Stimulated activated CD4-positive, alpha-beta T cell treated with anti-CD3 and anti-CD28 coated beads, Interleukin-1b, Interleukin-23, amount 100 ng/mL, for 1 hour (primary cell): ENCODE measurements at places on chromosomes 6 and 20.

GRCh38 chr6:108295676-108296075, 822 bp downstream of the AFG1L start:
- DNase-seq: no peak

GRCh38 chr6:9463311-9463710, 951.6 kb downstream of the TFAP2A start:
- no peak for DNase-seq

GRCh38 chr6:163635731-163636364, 221.3 kb downstream of the QKI start:
- DNase-seq: no peak

DNA sequence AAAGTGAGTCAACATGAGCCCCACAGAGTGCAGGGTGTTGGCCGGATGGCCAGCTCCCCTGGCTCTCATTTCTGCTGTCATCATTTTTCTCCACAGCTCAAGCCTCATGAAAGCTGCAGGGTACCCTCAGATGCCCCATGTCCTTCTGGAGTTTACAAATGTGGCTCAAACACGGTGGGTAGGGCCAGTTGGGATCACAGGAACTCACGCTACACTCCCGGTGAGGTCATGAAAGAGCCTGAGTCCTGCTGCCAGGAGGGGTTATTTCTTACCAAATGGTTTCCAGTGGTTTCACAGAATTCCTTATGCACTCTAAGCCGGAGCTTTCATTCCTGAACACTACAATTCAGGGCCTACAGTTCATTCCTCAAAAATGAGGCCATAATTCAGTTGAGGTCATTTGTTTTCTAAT, 78.7 kb downstream of the TMEM170B start:
- no peak for DNase-seq

- no peak for DNase-seq
Measured at GRCh38 chr20:43949741-43950618, 35.3 kb downstream of the TOX2 start.

DNA sequence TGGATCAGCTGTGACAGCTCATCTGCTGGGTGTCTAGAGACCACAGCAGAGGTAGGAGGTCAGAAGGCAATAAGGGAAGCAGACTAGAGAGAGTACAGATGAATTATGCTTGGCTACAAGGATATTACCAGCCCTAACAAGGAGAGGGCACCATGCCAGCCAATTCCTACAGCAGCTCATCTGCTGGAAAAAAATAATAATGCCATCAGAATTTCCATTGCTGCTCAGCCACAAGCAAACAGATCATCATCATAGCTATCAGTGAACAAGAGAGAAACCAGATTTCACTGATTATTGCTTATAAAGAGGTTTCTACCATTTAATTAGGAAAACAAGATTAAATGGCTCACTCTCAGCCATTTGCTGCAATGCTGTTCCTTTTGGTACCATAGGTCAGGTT, 66.5 kb downstream of the PSMG4 start:
- no peak for DNase-seq

DNA sequence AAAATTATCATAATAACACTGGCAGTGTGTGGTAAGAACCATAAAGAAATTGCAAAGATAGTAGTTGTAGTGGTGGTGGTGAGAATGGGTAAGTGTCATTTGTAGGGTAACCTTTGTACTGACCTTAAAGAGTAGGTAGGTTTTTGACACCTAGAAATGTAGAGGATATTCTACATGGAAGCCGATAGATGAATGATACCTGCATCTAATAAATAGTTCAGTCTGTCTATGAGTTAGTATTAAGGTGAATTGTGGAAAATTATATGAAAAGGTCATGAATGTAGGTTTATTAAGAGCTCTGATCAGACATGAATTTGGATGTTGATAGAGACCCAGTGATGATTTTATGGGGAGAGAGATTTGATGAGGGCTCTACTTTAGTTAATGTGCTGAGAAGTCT, 78.1 kb downstream of the MYO6 start:
- DNase-seq: no peak

DNA sequence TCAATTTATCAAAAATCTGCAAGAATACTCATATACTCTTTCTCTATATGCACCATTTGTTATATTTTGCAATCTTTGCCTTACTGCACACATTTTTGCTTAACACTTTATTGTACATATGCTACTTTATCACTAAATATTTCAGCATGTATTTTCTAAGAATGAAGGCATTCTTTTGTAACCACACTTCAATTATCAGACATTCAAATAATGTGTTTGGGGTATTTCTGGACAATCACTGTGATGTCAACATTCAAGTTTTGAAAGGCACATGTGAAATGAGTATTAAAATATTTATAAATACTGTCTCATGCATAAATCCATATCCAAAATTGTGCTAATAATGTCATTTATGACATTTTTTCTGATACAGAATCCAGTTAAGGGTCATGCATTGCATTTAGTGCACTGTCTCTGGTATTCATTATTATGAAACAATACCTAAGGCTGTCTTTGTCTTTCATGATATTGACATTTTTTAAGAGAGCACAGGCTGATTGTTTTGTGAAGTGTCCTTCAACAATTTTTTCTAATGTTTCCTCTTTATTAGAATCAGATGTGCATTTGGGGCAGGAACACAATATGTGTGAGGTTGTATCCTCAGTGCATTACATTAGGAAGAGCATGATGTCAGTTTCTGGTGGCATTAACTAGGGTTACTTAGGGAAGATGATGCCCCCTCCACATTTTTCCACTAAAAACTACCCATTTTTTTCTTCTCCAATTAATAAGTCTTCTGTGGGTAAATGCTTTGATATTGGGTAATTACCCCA, 105.7 kb downstream of the MTFR2 start:
- no peak for DNase-seq

- DNase-seq: no peak
Measured at GRCh38 chr20:41017448-41018042, 11.1 kb upstream of the TOP1 start.

- no peak for DNase-seq
Measured at GRCh38 chr6:148466158-148466557, 123.5 kb downstream of the SASH1 start.

DNA sequence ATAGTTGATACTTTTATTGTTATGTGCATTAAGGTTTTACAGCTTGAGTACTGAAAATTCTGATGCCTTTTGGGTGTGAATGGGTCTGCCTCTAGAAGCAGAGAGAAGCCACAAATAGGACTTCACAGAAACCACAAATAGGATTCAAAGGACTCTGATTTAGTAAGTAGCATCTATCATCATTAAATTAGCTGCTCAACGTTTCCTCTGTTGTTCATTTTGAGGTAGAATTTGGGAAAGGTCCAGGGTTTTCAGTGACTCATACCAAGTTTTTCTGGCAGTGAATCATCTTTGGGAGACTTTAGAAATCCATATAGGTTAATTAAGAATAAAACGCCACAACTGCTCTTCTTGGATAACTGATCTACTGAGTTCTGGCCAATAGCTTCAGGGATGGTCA, 105.1 kb downstream of the PHF3 start:
- no peak for DNase-seq

DNA sequence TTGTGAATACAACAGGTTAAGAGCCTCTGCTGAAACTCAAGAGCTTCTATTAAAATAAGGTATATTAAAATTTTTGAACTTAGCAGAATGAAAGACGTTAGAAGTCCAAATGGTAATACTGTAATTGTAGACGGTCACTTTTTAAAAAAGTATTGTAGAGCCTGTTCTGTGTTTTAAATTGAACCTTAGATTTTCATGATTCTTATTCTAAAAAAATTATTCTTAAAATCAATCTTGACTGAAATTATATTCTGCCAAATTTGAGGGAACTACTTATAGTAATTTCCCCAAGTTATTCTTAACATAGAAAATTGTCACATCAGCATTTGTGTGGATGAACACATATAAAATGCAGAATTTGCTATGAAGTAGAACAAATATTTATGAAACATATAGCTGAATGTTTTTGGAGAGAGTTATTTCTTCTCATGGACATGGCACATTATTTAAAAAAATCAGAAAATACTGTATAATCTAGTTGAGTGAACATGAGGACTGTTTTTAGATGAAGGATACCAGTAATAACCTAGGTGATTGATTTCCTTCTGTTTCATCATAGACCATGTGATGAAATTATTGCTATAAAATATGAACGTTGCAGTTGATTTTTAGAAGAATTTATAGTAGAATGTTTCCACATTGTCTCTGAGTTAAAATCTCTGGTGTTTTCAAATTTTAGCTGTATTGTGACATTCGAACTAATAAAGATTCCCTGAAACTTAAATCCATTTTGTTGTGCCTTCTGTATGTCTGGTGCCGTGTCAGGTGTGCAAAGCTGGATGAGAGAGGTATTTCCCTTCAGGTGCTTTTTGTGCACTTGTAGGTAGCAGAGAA, 2.8 kb downstream of the TBPL1 start:
- DNase-seq: no peak

GRCh38 chr6:143271024-143271423, 179.5 kb downstream of the ADAT2 start:
- DNase-seq: no peak

DNA sequence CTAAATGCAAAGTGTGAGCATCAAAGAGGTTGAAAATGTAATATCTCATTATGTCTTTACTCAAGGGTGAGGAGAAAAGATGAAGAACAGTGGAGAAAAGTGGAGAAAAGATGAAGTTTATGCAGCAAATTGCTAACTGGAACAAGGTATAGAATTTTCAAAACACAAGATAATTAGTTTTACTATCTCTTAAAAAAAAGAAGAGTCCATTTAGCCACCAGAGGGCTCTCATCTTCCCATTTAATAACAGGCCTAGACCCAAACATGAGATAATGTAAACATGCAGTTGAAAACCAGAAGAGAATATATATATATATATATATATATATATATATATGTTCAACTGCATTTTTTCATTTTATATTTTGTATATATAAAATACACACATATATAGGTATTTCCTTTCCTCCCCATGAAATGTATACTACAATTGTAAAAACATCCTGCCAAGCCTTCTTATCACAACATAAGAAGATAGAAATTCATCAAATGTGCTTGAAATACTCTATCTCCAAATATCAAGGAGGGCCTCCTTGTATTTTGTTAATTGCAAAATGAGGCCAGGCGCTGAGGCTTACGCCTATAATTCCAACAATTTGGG, 78.4 kb downstream of the ADTRP start:
- no peak for DNase-seq

DNA sequence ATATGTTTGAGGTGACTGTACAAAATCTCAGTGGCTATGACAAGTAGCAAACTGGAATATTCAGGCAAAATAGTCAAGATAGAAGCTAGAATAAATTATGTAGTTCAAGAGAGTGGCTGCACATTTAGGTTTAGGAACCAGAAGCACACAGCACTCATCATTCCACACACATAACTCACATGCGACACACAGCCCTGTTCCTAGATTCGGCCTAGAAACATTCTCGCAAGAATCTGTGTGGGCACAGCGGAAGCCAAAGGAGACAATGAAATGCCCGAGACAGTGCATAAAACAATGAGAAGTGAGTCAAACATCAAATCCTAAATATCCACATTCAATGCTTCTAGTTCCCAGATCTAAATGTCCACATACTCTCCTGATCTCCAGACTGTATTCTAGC, 9.5 kb upstream of the SUPT3H start:
- DNase-seq: no peak

- no peak for DNase-seq
Measured at GRCh38 chr6:136011475-136011874, 160.0 kb downstream of the PDE7B start.

DNA sequence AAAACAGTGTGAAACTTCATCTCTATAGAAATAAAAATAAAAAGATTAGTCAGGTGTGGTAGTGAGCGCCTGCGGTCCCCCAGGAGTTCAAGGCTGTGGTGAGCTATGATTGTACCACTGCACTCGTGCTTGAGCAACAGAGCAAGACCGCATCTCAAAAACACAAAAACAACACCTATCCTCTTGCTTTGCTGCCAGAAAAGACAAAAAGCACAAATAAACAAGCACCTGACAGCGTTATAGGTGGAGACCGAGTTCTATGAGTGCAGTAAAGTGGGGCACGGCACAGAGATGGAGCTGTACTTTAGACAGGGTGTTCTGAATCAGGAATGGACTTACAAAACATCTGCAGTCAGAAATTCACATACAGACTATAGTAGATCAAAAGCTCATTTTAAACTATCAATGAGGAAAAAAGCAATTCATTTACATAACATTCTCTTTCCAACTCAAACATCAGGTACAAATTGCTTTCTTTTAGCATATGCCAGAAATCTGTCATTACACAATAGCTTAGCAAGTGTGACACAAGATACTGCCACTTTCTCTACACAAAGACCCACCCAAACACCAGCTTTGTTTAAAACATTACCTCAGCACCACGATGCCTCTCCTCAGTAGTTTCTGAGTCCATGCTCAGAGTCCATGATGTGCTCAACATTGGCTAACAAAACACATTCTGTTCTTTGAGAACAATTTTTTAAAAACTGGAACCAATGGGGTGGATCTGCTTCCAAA, 10.1 kb downstream of the EZR start:
- no peak for DNase-seq

DNA sequence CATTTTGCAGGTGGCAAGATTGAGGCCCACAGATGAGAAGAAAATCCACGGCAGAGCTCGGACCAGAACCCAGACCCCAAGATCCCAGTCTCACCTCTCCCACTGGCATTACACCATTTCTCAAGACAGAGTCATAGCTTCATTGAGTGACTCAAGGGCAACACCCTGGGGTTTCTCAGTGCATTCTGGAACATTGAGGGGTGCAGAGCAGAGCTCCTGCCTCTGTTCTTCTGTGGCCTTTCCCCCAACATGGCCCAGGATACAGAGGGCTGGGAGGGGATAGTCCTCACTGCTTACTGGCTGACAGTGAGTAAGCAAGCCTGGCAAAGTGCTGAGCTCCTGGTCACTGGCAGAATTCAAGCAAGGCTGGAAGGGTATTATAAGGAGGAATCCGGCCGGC, 74.0 kb downstream of the MDGA1 start:
- no peak for DNase-seq

GRCh38 chr6:70474751-70475150, 61.4 kb downstream of the FAM135A start:
- DNase-seq: no peak

- no peak for DNase-seq
Measured at GRCh38 chr6:42407379-42407778, 44.3 kb downstream of the TRERF1 start.

DNA sequence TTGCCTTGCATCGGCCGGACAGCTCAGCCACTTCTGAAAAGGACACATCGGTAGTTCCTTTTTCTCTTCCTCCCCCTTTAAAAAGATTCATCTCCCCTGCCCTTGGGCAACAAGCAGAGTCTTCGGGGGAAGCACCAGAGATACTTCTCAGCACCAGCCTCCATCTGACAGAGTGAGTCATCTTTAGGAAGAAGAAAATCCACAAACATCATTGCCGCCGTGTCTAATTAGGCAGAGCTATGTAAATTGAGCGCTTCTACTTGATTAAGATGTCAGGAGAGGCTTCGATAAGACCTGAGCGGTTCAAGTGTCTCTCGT, 186.4 kb downstream of the TAF4 start:
- DNase-seq: no peak

- DNase-seq: no peak
Measured at GRCh38 chr6:108380876-108381275, 86.0 kb downstream of the AFG1L start.
